Non-pigmented ciliary epithelial cell (primary cell): ENCODE measurements at places on chromosomes 16 and 17.

DNA sequence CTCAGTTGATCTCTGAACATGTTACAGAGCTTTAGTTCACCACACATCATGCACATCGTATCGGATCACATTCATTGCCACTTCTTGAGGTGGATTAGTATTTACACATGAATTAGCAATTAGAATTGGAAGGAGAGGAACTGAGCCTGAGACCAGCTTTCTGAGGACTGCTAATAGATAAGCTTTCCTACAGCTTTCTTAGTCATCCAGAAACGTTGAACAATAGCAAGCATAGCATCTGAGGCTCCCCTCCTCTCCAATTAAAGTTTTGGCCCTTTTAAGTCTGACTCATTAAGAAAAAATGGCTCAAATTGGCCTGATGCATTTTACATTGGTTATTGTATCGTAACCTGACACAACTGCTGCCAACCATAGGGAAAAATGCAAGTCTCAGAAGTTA is 1130.4 kb downstream of the CDH8 start:
- peak; percentile 34 for DNase-seq

DNA sequence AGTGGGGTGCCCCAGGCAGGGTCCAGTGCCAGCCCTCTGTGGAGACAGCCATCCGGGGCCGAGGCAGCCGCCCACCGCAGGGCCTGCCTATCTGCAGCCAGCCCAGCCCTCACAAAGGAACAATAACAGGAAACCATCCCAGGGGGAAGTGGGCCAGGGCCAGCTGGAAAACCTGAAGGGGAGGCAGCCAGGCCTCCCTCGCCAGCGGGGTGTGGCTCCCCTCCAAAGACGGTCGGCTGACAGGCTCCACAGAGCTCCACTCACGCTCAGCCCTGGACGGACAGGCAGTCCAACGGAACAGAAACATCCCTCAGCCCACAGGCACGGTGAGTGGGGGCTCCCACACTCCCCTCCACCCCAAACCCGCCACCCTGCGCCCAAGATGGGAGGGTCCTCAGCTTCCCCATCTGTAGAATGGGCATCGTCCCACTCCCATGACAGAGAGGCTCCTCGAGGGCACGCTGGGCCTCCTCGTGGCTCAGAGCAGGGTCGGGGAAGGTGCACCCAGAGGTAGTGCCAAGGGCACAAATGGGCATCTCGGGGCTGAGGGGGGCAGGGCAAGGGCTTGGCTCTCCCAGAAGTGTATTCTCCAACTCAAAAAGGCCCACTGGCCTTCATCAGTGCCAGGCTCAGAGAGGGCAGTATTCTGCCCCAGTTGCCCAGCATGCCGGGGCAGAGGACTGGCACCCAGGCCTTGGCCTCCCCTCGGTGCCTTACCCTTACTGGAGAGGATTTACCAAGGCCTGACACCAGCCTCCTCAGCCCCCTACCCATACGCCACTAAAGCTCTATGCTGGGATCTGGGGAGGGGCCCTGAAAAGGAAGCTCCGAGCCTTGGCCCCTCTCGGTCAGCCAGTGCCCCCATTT is at the start of gene CDH5:
Gene CDH5, plus strand, starts transcription at position 259 of the 867 bp plus-strand sequence. CDS start 12,647 bp downstream, outside the sequence.
- no peak for DNase-seq

GRCh38 chr16:66578651-66579531 is at the start of gene CMTM2:
Gene CMTM2, plus strand, starts transcription at chr16:66579463. Its CDS starts 145 bp downstream, at chr16:66579608.
- DNase-seq, result no peak

DNA sequence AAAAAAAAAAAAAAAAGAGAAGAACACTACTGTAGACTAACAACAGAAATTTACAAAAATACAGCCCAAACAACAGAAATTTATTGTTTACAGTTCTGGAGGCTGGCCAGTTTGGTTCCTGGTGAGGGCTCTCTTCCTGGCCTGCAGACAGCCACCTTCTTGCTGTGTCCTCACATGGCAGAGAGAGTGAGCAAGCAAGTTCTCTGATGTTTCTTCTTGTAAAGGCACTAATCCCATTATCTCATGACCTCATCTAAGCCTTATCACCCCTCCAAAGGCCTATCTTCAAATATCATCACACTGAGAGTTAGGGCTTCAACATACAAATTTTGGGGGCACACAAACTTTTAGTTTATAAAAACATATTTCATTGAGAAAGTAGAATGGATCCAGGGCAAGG is 7.3 kb downstream of the ARSG start:
- no peak for DNase-seq

- DNase-seq, result no peak
Observed at GRCh38 chr16:4767872-4768548, 1.0 kb upstream of the ZNF500 start.

DNA sequence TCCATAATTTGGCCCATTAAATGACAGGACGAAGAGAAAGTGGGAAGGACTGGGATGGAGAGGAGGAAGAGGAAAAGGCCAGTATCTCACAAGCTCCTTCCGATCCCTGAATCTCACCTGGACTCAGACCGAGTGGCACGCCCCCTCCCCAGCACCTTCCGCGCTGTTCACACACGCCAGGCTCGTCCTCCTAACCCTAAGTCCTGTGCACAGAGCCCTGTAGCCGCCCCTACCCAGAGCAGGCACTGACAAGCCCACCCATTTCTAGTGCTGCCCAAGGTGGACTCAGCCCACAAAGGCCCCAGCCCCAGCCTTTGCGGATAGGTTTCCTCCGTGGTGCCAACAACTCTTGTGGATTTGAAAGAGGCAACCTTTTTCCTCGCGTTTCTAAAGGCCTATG is 9.2 kb downstream of the HS3ST3B1 start:
- no peak for DNase-seq

DNA sequence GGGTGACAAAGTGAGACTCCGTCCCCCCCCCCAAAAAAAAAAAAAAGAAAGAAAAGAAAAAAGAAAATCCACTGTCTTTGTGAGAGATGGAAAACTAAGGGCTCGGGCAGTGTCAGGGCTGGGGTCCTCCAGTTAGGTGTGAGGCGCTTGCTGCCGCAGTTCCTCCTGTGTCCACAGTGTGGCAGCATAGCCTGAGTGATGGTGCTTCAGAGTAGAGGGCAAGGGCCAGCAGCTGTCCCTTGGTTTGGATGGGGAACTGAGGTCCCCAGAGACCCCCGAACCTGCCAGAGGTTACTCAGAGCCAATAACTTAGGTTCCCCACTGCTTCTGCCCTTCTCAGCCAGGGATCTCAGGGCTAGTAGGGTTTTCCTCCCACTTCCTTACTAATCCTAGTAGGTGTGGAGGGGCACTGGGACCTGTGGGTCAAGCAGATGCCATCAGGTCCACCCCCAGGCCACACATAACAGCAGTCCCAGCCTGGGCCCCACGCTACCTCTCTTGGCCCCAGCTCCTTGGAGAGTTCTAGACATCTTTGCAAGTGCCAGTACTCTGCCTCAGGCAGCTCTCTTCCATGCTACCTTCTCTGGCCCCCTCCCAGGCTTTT is 7.9 kb upstream of the LLGL1 start:
- peak; percentile 8 for DNase-seq

DNA sequence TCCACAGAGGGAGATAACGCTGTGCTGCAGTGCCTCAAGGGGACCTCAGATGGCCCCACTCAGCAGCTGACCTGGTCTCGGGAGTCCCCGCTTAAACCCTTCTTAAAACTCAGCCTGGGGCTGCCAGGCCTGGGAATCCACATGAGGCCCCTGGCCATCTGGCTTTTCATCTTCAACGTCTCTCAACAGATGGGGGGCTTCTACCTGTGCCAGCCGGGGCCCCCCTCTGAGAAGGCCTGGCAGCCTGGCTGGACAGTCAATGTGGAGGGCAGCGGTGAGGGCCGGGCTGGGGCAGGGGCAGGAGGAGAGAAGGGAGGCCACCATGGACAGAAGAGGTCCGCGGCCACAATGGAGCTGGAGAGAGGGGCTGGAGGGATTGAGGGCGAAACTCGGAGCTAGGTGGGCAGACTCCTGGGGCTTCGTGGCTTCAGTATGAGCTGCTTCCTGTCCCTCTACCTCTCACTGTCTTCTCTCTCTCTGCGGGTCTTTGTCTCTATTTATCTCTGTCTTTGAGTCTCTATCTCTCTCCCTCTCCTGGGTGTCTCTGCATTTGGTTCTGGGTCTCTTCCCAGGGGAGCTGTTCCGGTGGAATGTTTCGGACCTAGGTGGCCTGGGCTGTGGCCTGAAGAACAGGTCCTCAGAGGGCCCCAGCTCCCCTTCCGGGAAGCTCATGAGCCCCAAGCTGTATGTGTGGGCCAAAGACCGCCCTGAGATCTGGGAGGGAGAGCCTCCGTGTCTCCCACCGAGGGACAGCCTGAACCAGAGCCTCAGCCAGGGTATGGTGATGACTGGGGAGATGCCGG is 769 bp downstream of the CD19 start:
- no peak for DNase-seq

GRCh38 chr17:57868007-57868909 is 18.4 kb upstream of the MRPS23 start:
- DNase-seq, result no peak
